ENCODE measurements at places on chromosomes 11 and 22.
A peak's percentile ranks its signal among the peaks of the same experiment; 100 is the strongest.

- no peak for DNase-seq
These were observed 476.8 kb downstream of the METTL15 start for GRCh38 chr11:28584992-28585391.

- peak; percentile 23 for DNase-seq
These were observed 39.7 kb downstream of the ADAMTS8 start for GRCh38 chr11:130388607-130389205.

- no peak for DNase-seq
These were observed 377.0 kb downstream of the ETS1 start for GRCh38 chr11:128210148-128210940.

DNA sequence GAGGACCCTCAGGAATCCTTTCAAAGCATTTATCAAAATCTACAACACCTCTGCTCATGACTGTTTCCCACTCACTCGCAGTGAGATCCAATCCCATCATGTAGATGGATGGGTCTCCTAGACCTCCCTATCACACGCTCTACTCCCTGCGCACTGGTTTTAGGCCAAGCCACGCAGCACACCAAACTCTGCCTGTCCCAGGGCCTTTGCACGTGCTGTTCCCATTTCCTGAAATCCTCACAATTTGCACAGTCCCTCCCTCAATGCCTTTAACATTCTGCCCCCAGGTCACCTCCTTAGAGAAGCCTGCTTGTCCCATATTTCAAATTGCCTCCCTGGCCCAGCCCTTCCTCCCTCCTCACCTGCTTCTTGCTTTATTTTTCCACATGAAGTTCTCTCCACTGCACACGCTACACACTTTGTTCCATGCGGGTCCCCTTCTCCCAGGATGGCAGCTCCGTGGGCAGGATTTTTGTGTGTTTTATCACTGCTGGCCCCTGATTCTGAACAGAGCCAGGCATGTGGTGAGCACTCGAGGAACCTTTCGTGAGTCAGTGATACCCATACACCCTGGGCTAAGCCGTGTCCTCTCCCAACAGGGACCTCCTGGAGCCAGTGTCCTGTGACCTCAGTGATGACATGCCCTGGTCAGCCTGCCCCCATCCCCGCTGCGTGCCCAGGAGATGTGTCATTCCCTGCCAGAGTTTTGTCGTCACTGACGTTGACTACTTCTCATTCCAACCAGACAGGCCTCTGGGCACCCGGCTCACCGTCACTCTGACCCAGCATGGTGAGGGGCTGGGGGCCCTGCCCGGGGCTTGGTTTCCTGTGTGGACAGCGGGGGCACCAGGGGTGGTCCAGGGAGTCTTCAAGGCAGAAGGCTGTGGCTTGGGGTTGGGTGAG is 12.2 kb downstream of the CSF2RB start:
- no peak for DNase-seq

DNA sequence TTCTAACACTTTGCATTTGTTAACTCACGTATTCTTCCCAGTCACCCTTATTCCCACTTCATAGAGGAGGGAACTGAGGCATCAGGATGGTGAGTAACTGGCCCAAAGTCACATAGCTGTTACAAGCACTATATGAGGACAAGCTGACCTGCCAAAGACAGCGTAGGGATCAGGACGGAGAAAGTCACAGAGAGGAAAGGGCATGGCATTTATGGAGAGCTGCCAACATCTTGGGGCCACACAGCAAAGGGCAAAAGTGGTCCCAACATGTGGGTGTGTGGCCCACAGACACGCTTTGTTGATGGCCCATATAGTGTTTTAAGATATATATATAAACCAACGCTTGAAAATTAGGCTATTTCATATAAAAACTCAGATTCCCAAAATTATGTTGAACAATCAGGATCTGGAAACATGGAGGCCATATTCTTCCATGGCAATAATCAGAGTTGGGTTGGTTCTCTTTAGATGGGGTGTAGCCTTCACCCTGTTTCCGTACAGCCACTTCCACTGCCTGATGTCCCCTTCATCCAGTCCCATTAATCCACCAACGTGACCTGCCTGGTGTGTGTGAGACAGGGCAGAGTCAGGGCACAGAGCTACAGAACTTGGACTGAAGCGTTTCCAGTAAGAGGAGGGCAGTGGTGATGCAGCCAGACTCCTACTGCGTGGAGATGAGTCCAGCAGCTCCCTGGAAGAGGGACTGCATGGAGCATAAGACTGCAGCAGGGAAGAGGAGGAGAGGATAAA is 39.9 kb upstream of the CD5 start:
- no peak for DNase-seq

DNA sequence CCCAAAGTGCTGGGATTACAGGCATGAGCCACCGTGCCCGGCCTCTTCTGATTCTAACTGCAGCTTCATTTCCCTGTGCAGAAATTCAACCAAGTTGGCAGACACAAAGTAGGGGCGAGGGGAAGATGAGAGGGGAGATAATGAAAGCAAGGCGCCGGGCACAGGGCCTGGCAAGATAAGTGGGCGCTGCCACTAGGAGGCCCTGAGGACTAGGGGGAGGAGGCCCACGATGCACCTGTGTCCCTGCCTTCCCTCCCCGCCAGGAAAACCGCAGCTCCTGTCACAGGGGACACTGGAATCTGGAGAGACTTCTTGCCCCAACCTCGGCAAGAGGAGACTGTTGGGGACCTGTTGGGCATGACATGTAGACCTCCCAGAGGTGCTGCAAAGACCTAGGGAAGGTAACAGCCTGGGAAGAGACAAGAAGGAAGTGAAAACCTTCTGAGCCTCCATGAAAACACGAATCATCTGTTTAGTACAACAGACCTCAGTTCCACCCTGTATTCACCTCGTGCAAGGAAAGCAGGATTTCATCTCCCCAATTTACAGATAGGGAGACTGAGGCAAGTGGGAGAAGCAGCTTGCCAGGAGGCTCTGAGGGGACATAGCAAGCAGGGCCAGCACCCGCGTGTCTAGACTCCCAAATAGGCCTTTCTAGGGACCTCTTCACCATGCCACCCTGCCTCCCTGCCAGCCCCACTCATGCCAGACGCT is 3.1 kb upstream of the LGALS1 start:
- DNase-seq = no peak

GRCh38 chr22:19287889-19288288 is 3.6 kb downstream of the CLTCL1 start:
- DNase-seq = no peak

GRCh38 chr11:120815319-120816100 is 208.4 kb upstream of the TBCEL start:
- no peak for DNase-seq

GRCh38 chr11:65384301-65384889 is 1.9 kb upstream of the SLC25A45 start:
- DNase-seq = peak; percentile 30

- no peak for DNase-seq
These were observed 27.1 kb upstream of the GRK2 start for GRCh38 chr11:67238894-67239782.

DNA sequence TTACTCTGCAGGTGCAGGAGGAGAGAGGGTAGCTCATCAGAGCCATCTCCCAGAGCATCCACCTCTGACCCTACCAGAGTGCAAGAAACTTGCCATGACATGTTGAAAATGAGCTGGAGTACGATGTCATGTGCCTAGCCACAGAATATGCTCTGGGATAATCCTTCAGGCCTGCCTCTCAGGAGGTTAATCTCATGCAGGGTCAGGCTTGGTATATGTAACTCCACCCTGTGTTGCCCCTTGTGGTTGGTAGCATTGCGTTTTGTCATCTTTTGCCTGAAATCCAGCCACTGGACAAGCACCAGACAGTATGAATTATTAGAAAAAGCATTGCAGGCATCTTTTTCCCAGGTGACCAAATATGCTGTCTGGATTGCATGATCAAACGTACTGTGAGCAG is 36.2 kb downstream of the CNTF start:
- no peak for DNase-seq

- no peak for DNase-seq
These were observed 1262.7 kb downstream of the BRD1 start for GRCh38 chr22:48564995-48565394.

DNA sequence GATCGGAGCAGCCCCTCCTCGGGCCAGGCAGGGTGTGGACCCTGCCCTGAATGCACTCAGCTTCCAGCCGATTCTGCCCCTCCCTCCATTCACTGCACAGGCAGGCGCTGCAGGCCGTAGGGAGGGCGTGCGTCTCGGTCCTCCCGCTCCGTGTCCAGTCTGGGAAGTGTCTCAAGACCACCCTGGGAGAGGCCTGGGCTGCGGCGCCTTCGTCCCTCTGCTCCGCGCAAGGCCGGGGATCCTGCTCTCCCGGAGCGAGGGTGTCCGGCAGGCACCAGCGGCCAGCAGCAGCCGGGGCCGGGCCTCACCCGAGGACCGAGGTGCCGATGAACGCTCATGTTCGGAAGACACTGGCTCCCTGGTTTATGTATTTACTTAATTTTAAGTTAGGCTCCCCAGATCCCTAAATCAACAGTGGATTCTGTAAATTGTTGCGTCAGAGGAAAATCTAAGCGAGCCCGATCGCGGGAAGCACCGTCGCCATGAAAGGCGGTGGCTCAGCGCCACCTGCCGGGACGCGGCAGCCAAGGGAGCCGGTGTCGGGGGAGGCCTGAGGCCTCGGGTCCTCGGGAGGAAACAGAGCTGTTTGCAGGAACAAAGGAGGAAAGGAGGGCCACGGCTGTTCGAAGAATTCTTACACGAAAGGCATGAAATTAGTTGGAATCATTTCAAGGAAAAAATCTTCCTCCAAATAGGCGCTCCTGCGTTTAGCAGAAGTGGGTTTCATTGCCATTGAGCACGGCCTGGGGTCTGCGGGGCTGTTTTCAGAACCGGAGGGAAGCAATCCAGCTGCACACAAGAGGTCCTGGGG is 195.3 kb downstream of the BRD1 start:
- DNase-seq = peak; percentile 30

- DNase-seq = no peak
These were observed 113.5 kb upstream of the RCN1 start for GRCh38 chr11:31977343-31977742.

DNA sequence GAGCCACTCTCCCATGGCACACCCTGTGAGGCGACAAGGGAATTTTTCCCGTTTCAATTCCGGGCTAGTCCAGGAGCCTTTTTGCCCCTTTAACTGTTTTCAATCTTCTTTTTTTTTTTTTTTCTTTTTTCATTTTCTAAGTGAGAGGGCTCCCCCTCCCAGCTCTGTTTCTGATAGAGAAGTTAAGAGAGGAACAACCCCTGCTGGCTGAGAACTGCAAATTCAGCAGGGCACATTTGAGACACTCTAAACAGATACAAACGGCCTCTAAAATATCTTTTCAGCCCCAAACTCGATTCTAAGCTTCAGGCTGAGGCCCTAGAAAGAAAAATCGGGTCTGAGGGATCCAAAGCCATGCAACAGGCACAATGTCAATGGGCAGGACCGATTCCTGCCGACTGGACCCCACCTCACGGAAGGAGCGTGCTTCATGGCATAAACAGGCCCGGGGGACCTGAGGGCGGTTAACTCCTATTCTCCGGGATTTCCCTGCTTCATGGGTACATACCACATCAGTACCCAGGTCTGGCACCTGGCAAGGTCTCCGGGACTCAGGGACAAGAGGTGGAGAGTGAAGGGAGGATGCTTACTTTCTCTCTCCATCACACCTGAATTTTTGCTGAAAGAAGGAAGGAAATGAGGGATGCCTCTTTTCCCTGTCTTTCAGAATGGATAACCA is 627.5 kb downstream of the BUD13 start:
- no peak for DNase-seq

DNA sequence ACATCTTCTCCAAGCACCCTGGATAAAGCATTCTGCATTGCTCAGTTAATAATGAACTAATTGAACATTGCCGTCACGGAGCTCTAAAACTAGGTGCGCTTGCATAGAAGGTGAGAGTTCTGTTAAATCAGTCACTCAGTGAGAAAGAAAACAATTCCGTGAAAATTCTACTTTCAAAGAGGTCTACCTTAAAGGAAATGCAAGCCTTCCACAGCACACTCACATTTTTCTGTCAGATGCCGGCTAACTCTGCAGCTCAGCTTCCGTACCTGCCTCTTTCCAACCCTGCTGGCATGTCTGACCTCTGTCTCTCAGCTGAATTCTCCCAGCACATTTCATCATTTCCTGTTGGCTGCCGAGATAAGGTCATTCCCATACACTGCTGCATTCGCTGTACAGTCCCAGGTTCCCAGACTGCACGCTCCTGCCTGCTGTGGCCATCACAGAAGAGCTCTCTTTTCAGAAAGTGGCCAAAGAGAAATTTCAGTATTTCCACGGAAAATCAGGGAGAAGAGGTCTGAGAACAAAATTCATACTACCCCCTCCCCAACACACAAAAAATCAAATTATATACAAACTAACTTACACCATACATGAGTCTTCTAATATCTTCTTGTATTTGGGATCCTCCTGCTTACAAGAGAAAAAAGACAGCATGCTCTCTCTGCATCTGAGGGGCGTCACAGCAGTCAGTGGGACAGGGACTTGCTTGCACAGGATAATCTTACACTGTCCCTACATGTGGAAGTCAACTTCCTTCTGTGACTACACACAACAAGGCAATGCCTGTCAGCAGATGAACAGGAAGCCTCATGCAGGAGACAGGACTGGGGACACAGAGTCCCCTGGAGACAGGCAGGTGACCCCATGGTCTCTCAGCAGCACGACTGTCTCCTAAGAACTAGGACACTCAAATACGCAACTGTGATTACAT is 55.1 kb downstream of the PACSIN2 start:
- DNase-seq = no peak

GRCh38 chr11:2771758-2772466 is 72.1 kb upstream of the KCNQ1OT1 start:
- DNase-seq = no peak

DNA sequence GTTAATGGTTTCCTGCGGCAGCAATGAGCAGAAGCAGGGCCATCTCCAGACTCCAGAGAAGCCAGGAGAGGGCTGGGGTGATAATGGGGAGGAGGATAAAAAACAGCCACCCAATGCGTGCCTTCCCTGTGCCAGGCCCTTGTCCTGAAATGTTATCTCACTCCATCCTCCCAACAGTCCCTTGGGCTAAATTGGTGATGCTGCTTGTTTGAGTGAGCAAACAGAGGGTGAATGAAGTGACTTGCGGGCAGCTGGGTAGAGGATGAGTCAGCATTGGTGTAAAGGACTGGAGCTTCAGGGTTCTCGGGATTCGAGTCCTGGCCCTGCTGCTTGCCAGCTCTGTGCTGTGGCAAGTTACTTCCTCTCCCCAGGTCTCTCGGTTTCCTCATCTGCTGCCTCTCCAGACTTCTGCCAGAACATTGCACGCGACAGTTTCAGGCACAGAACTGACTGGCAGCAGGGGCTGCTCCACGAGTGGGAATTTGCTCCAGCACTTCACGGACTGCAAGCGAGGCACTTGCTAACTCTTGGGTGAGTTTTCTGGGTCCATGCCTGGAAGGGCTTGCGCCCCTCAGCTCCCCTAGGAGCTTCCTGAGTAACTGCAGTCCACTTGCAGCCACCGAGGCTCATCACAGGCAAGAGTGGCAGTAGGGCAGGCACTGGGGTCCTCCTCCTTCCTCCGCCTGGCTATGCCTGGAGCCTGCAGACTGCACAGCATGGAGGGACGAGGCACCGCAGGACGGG is at the start of gene P2RY6:
Gene P2RY6, plus strand, starts transcription at position 403 of the 744 bp plus-strand sequence. CDS start 24,181 bp downstream, outside the sequence.
- DNase-seq = no peak
